ENCODE measurements at places on chromosomes 3 and 15. TPM values are rescaled to one million over a fixed set of nuclear protein-coding genes. Genes with fewer than 3 reads are reported as not detected.

Gene GOLGA6A
- total RNA-seq: not detected

- no peak for DNase-seq
These were observed 82.3 kb upstream of the OXTR start for GRCh38 chr3:8851703-8852102.

DNA sequence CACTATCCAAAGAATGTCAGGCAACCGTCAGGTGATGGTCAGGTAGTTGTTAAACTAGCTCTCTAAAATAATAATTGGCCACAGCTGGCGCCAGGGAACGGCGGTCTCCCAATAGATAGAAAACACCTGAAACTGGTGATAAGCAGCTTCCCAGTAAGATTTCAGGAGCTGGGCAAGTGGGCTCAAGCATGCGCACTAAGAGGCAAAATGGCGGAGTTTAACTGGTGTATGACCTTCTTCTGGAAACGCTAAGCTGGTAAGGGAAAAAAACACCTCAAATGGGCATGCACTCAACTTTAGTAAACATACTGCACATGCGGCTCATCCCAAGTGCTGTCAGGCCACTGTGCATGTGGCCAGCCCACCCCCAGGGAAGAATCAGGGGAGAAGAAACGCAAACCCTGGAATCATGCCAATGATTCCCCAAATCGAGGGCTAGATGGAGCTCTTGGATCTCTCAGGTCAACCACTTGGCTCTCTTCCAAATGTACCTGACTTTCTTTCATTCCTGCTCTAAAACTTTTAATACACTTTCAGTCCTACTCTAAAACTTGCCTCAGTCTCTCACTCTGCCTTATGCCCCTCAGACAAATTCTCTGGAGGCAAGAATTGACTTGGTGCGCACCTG is 195.0 kb downstream of the ZNF621 start:
- no peak for DNase-seq

- DNase-seq: no peak
These were observed 4.9 kb downstream of the MNS1 start for GRCh38 chr15:56460071-56460470.

Gene ABHD5
- total RNA-seq: 23.5 TPM

Gene GOLGA6L6
- total RNA-seq: not detected

Gene ESYT3
- 2.4 TPM for total RNA-seq
